ENCODE measurements at places on chromosomes 11 and 22.
A peak's percentile ranks its signal among the peaks of the same experiment; 100 is the strongest.

GRCh38 chr22:30232716-30233218, 13.8 kb downstream of the LIF start:
- DNase-seq = no peak

DNA sequence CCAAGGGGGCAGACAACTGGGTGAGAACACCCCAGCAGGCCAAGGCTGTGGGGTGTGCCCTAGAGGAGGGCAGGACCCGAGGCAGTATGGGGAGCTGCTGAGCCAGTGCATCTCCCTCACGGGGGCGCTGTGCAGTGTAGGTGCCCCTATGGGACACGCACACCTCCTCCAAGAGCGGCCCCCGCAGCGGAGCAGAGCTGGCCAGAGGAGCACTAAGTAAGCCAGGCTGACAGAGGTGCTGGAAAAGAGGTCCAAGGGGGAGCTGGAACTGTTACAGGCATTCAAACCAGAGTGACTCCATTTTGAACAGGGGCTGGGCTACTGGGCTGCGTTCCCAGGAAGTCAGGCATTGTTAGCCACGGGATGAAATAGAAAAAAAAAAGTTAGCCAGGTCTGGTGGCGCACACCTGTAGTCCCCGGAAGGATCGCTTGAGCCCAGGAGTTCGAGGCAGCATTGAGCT, 41.8 kb downstream of the TST start:
- peak; percentile 78 for DNase-seq

GRCh38 chr11:66035653-66036333, 9.5 kb upstream of the CATSPER1 start:
- DNase-seq = no peak

DNA sequence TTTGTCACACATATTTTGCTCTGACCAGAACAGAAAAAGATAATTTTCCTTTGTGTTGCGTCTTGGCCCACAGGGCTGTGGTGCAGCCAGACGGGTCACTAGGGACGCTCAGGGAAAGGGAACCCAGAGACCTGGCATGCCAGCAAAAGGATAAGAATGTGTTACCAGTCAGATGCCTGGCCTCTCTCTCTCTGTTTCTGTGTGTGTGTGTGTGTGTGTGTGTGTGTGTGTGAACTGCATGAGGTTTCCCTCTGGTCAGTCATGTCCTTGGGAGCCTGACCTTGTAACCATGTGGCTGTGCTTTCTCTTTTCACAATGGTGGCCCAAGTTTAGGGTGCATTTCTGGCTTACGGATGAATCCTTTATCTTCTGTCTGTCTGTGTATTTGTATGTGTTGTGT, 25.4 kb downstream of the CCKBR start:
- no peak for DNase-seq

- DNase-seq = no peak
These were observed 182.1 kb upstream of the SORL1-AS1 start for GRCh38 chr11:121634889-121635288.

All from liver (tissue), 10 donors.